Right ventricle myocardium inferior (tissue), 1 donor: ENCODE measurements at places on chromosomes 4 and X. TPM values are rescaled to one million over a fixed set of nuclear protein-coding genes. Genes with fewer than 3 reads are reported as not detected.

The TBC1D9 gene
- 11.1 TPM for total RNA-seq

The AFAP1 gene
- 8.0 TPM for total RNA-seq

The BANK1 gene
- 0.35 TPM for total RNA-seq

The GABRE gene
- 30.3 TPM for total RNA-seq

The GPRASP3 gene
- 7.0 TPM for total RNA-seq

The ADGRL3 gene
- 3.7 TPM for total RNA-seq

The GLRA2 gene
- not detected for total RNA-seq

The TMPRSS11E gene
- not detected for total RNA-seq

The SEC31A gene
- 85.6 TPM for total RNA-seq

DNA sequence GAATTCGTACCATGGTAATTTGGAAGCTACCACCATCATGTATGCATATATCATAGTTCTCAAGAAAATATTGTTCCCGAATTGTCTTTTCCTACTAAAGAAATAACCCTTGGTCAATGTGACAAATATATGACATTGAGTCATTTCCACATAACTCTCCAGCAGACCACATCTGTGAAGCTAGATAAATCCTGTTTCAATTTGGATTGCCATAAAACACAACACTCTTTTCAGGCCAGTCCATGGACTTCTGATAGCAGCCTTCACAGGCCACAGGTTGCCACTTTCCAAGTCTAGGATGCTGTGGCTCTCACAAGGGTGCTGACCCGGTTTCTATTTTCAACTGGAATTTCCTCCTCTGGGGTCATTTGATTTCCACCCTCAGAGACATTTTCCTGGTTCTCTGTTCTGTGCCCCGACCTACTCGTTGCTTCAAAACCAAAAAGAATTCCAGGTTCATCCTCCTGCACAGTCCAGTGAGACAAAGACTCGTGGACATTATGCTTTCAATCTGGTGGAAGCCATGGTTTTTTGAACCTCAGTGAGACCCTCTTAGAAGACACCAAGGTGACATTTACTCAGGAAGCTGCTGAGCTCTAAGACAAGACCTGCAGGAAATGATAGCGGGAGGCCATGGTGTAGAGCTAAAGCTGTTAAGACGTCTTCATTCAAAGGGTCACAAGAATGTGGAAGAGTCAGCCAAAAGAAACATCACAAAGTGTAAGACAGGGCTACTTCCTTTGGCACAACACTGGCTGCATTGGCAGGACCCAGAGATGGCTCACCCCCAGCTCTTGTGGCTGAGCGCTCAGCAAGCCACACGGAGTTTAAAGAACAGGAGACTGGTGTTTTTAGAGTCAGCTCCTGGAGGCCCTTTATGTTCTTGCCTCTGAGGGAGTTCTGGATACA, 119.8 kb downstream of the AMELX start:
- DNase-seq: no peak

- DNase-seq: no peak
Observed at GRCh38 chrX:68196939-68197791, 236.1 kb downstream of the OPHN1 start.

GRCh38 chrX:109958266-109958665, 44.6 kb upstream of the TMEM164 start:
- DNase-seq: no peak

DNA sequence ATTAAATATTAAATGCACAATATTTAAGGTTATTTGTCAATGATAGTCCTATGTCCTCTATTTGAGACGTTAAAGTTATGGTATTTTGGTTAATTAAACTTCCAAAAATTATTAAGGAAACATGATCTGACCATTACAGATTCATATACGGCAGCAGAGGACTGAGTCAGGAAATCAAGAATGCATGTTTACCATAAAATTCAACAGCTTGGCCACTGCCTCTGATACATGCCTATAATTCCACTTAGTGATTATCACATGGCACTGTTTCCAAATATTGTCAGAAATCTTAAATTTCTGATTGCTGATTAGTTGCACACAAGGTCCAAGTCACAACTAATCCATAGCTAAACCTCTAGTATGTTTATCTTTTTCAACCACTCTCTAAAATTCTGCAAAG, 232.2 kb upstream of the UGT8 start:
- no peak for DNase-seq

- DNase-seq: no peak
Observed at GRCh38 chr4:140311257-140311835, 62.1 kb upstream of the SCOC start.

DNA sequence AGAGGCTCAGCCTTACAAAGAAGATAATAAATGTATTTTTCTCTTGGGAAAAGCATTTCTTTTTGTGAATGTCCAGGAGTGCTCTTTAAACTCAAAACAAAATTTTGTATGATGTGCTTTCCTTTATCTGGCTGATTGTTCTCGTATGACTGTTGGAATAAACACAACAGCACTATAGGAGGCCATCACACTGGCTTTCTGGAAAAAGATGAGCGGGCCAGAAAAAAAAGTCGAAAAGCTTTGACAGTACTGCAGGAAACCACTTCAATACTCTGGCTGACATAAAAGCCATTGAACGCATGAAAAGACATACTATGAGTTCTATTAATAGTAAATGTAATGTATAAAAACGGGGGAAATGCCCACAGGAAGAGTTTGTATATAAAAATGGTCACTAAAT, 64.7 kb upstream of the CTSO start:
- no peak for DNase-seq

DNA sequence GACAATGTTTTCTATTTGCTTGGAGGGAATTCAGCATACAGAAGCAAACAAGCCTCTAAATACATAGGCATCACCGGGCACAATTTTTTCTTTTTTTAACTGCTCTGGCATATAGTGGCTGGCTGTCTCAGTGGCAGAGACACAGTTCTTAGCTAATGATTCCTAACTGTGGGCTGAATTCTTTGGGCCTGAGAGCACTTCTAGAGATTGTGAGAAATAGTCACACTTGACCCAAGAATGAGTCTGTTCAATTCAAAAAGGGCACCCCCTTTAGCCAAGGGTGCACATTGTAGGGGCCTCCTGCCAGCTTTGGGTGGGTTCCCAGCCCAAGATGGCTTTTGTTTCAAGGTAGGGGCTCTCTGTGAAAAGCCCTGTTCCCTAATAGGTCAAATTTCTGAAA, 345.7 kb downstream of the ARHGAP10 start:
- no peak for DNase-seq

GRCh38 chrX:119871245-119871598, 311 bp downstream of the RNF113A start:
- no peak for DNase-seq

DNA sequence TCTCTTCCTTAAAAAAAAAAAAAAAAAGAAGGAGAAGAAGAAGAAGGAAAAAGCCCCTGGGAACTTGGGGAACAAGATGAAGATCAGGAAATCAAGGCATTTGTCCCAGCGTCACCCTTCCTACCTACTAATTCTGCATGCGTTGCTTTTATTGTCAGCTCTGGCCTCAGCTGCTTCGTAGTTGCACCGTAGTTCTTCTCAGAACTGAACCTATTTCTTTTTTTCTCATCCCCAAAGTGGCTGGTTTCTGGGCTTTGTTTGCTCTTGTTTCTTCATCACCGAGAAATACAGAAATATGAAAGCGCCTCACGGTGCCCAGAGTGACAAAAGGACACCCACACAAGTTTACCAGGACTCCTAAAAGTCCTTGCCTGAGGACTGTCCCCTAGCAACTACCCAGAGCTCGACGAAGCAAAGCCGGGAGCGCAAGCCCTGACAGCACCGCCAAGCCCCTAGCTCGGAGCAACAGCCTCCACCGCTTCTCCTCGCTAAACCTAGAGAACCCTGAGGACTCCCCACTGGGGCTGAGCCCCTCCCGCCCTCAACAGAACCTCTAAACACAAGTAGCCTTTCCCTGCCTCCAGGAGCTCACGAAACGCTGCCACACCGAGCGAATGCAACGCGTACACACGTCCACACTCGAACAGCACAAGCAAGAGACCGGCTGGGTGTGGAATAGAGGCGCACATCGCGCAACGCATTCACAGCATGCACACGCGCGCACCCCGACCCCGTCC, 710 bp downstream of the PRKG2 start:
- DNase-seq: no peak

GRCh38 chr4:52554612-52555355, 104.3 kb downstream of the USP46 start:
- DNase-seq: no peak

DNA sequence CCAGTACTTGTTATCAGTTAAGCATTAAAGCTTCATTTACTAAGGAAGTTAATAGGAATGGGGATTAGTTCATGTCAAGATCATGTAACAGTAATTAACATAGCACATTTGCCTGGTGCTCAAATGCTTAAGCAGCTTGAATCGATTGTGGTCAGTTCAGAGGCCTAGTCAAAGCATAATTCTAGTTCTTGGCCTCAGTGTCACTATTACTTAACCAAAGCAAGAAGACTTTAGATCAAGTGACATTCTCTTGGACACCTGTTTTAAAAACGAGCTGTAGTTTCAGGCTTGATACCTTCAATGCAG, 115.2 kb upstream of the BMPR1B start:
- no peak for DNase-seq

- DNase-seq: no peak
Observed at GRCh38 chr4:108146336-108146735, 22.4 kb downstream of the LEF1 start.

DNA sequence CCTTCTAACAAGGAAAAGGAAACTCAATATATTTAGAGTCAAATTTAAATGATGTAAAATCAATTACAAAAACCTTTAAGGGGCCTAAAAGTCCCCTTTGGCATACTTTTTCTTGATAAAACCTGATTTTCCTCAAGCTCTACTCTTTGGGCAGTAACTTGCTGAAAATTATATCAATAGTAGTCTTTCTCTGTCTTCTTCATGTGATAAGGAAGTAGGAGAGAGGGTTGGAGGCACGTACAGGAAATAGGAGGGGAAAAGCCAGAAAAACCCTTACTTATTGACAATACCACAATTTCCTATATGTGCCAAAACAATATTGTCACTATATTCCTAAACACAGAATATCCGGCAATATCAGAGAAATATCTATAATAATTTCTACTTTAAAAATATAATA, 9.6 kb downstream of the RHOH start:
- DNase-seq: no peak

- DNase-seq: no peak
Observed at GRCh38 chr4:155529272-155529671, 137.4 kb upstream of the GUCY1A1 start.

DNA sequence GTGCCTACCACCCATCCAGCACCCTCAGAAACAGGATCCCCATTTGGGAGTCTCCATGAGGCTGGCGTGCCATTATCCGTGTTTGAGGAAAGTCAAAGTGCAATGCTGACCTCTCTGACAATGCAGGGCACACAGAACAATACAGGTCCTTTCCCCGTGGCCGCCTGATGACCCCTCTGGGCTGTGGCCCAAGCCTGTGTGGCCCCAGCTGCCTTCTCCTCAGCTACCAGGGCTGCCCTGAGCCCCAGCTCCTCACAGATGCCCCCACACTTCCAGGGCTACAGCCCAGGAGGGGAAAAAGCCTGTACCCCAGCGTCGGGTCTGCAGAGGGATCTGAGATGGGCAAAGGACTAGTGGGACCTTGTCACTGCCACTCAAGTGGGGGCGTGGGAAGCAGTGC, 15.5 kb downstream of the ZFYVE28 start:
- no peak for DNase-seq

GRCh38 chrX:12767856-12768255, 23.4 kb upstream of the PRPS2 start:
- no peak for DNase-seq

- no peak for DNase-seq
Observed at GRCh38 chrX:118025226-118025625, 91.4 kb downstream of the KLHL13 start.

GRCh38 chr4:108709722-108710121, 53.1 kb downstream of the ETNPPL start:
- DNase-seq: no peak

DNA sequence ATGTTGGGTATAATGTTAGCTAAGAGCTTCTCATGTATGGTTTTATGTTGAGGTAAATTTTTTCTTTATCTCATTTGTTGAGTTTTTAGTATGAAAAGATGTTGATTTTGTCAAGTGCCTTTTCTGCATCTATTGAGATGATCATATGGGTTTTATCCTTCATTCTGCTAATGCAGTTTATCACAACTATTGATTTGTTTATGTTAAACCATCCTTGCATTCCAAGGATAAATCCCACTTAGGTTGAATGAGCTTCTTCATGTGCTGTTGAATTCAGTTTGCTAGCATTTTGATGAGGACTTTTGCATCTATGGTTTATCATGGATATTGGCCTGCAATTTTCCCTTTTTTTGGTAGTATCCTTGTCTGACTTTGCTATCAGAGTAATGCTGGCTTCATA, 93.3 kb downstream of the SYTL5 start:
- no peak for DNase-seq

DNA sequence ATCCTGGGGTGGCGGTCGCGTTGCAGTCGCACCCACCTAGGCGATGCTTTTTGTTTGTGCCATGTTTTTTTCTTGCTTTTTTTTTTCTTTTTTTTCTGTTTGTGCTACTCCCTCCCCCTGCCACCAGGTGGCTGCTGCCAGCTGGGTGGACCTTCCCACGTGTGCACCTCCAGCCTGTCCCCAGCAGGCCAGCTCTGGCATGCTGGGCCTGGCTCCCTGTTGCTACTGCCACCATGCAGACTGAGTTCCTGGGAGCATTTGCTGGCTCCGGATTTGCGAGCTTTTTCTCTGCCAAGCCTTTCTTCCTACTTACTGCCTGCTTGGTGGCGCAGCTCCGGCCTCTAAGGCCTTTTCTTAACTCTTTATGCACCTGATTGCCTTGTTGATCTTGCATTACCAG, 161.2 kb upstream of the WDFY3 start:
- DNase-seq: no peak

DNA sequence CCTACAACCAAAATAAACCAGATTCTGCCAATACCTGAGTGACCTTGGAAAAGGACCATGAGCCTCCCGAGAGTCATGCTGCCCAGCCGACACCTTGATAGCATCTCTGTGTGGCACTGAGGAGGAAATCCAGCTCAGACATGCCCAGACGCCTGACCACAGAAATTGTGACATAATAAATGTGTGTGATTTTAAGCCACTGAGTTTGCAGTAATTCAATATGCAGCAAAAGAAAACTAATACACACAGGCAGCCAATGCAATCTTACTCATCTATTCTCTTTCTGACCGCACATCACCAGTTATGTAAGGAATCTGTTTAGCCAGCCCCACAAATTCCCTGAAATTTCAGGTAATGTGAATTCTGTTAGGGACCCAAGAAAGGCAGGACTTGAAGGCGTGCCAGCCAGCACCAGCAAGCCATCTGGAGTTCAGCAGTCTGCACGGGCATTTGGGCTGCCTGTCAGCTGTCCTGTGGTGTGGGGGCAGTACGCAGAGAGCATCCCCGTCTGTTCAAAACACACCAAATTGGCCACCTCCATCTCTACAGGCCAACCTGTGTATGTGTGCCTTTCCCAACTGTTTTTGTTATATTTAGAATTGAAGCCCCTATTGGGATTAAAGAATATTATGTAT, 176.4 kb downstream of the NLGN4X start:
- no peak for DNase-seq

DNA sequence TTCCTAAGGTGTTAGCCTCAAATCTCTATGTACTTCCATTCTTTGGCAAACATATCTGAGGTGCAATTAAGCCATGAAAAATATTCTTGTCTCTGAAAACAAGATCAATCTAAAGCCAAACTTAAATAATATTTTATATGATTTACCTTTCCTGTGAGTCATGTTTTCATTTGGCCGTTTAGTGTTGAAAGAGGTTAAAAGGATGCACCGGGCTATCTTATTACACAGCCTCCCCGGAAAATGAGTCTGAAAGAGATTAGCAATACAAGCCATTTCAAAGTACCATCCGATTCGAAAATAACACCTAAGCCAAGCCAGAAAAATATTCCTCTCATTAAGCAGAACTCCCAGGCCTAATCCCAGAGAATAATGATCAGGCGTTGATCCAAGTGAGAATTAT, 161.5 kb upstream of the EPHA5 start:
- DNase-seq: no peak
